ENCODE measurements at places on chromosomes 7 and 10.

DNA sequence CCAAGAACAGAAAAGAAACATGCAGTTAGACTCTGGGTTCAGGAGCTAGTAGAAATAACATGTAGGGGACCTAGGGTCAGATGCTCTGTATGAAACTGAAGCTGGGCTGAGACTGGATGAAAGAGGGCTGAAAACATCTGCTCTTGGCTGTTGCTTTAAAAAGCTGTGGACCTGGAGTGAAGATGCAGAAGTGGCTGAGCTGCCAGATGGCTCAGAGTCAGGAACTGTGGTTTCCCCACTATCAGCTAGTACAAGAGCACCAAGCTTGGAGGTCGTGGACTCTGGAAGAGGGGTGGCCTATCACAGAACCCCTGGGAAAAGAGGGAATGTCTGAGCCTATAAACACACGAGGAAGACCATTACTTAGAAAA lies 5.9 kb downstream of the ADK start:
- peak; percentile 90 for DNase-seq

DNA sequence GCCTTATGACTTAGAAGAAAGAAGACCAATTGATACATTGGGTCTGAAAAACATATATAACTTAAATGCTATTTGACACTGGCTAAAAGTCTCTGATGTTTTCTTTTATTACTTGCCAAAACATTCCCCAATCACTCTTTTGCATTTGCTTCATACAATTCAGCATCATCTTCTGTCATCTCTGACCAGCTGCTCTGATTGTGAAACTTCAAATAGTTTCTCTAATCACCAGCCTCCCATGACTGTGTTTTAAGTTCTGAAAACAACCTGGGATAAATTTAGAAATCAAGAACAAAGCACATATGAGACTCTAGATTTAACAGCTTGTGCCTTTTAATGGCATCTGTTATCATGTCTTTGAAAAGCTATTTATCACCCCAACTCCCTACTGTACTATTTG lies 208.4 kb upstream of the KCND2 start:
- peak; percentile 88 for DNase-seq

GRCh38 chr10:43689618-43689954 lies 40.9 kb upstream of the ZNF32 start:
- DNase-seq: peak; percentile 40

DNA sequence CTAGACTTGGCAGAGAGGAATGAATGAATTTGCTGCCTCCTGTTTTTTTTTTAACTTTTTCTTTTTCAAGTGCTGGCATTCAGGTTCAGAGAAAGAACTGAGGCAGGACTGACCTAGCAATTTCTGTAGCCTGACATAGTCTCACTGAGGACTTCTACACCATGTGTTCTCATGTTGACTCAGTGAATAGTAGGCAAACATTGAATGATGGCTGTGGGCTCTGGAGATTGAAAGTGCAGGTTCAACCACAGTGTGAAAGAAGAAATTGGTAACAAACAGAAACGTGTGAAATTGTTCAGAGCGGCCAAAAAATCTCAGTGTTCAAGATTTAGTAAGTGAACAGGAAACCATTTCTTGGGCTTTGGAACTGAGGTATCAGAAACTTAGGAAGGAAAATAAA lies 322.4 kb upstream of the GHITM start:
- DNase-seq: no peak

DNA sequence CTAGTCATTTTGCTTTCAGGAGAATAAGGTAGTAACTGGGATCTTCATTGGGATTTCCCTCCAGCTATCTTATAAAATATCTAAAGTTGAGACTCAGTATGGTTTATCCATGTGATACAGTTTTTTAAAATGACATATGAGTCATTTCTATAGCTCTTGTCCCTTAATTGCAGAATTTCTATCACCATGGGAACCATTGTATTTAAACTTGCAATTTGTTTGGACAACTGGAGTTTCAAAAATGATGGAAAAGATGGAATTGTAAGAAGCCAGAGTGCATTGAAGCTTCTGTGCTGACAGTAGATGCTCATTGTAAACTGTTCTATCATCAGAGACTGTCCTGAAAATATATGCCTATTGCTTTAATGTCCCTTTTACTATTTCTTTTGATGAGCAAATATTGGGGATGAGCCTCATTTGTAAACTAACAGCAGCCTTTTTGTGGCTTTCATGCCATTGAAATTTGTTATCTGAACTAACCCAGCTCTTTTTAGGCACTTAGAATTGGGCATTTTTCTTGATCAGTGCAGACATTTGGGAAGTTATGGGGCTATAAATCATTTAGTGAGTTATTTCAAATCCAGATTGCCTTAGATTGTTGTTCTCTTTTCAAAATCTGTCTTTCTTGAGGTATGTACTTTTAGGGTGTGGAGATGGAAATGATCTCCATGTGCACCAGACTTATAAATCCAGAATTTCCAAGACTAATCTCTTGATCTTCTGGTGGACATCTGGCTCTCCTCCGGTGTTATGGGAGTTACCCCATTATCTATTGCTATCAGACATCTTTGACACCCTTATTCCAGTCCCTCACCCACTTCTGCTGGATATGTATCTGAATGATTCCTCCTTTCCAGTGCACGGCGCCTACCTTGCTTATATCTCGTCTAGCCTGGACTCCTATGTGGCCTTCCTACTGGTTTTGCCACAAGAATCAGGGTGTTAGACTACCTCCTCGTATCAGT lies 159.0 kb downstream of the SND1 start:
- DNase-seq: no peak

DNA sequence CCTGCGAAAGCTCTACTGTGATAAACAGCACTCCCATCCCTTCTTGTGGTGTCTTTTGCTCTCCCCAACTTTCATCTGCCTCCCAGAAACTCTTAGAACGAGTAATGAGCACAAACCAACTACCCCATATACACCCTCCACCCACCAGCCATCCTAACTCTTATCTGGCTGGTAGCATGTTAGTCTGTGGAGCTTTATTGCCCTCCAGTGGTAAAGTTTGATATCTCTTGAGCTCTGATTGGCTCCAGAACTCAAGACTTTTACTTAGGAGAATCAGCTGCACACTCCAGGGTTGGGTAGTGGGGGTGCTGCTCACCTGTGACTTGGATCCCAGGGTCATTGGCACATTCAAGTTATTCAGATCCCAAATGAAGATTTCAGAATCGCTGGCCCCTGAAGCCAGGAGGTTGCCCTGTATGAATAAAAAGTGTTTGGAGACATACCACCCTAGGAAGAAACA lies 10.9 kb downstream of the SEC31B start:
- peak; percentile 79 for DNase-seq

GRCh38 chr10:92387289-92387940 lies 96.4 kb downstream of the MARCHF5 start:
- DNase-seq: peak; percentile 75

DNA sequence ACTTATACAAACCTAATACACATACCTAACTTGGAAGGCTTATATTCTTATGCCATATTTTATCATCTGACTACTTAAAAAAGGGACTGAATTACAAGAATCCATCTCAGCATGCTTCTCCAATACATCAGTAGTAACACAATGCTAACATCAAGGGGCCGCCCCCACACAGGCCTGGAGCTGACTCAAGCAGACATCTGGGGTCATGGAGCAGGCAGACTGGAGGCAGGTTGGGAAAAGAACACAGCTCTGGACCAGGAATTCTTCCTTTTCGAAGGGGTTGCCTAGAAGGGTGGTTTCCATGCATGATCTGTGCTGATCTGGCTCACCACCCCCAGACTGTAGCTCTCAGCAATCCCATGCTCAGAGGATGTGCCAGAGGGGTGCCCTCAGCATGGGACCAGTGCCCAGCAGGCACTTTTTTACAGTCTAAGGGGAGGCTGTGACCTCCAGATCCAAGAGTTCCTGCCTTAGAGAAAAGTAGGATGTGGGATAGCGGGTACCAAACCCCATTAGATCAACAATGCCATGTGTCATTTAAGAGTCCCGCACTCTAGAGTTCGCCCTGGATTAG lies 26.1 kb upstream of the DUSP5 start:
- DNase-seq: peak; percentile 86

DNA sequence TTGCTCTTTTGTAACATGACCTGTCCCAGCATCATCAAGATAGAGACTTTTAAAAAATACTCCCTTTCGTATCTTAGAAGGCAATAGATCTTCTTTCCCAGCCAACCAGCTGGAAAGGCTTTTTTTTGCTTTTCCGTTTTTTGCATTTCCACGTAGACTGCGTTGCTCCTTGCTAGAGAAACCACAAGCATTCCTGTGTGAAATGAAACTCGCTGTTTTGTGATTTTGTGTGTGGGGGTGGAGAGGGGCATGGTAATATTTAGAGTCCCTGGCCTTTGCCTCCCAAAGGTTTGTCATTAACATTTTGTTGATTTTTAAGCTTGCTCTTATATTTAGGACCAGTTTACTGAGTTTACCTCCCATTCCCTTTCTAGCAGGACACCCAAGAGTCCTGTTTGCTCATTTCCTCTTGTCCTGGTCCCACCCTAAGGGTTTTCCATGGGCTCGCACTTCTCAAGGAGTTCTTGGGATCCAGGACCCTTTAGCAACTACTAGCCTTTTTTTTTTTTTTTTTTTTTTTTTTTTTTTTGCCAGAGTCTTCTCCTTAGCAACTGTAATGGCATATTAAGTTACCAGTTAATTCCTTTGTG lies 243.6 kb downstream of the BICC1 start:
- DNase-seq: peak; percentile 84

- DNase-seq: no peak
These were observed 95.3 kb upstream of the IL6 start for GRCh38 chr7:22631730-22632129.

DNA sequence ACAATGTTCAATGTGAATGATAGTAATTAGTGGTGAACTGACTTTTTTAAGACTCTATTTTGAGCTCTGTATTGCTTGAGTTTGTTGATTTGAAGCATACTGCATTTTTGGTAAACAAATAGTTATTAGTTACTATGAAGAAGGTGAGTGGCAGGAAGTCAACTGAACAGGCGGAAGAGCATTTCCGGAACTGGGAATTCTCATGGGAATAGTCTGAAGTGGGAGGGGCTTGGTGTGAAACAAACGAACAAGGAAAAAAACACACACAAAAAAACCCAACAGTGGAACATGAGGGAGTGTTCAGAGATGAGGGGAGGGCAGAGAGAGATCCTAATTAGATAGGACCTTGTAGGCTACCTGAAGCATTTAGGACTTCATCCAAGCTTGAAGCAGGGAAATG lies 43.9 kb upstream of the C1QL3 start:
- no peak for DNase-seq

DNA sequence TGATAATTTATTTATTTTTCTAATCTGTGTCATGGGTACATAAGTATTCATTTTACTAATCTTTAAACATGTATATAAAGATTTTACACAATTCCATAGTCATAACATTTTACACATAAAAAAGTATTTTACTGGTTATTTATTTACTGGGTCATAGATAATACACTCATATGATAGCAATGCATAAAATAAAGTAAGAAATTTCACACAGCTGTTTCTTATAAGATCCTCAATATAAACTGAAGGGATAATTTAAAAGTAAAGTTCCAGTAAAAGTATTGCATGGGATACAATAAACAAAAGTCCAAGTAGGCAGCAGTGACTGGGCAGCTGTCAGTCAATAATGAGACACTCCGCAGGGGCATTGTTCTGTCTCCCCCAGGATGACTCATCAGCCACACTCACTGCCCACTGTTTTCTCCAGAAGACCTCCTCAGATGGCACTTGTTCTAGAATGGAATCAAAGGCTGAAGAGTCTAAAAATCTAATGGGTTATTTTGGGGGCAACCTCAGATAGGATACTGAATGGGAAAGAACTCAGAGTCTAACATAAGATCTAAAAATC lies 32.7 kb downstream of the DPY19L1 start:
- DNase-seq: no peak

- no peak for DNase-seq
These were observed 67.1 kb downstream of the ABCC2 start for GRCh38 chr10:99849536-99849935.

DNA sequence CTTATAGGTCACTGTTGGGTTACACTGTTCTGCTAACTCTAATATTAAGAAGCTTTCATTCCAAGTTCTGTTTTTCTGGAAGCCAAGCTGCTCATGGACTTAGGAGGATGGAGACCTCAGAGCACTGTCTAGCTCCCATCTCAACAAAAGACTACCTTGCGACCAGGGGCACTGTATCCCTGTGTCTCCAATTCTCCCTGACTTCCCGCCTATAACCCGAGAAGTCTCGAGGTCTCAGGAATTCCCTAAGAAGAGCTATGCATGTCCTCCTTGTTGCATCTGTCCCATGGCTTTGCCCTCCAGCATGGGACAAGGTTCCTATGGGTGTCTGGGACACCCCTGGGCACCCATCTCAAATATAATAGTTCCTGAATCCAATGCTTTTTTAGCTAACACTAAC lies 31.2 kb downstream of the BTBD16 start:
- DNase-seq: no peak

DNA sequence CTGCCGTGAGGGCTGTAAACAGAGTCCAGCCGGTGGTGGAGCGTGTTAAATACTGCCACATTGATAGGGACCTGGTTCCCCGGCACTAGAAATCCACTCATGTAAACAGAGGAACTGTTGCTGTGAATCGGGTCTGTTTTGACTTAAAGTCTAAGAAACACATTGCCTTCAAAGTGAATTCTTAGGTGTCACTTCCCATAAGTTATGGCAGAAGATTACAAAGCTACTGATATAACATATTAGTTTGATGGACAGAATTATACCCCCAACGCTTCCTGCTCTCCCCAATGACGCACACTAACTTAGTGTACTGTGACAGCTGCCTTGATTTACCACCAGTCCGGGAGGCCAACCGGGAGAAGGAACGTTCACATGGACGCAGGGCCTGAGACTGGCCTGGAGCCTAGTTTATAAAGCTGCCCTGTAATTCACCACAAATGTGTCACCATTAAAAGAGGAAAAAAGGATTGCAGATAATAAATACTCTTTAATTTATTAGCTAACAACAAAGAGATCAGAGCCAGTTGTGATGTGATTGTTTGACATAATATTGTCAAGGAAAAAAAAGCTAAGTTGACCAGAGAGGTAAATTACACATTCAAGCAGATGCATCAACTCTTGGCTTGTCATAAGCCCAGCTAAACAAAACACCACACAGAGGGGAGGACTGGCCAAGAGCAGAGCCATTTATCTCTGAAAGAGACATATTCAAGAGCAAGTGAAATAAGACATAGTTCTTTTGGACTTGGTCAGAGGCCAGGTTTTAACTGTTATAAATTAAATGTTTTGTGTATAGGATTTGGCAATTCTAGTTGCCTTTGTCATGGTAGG lies 820.6 kb downstream of the LRMDA start:
- no peak for DNase-seq

DNA sequence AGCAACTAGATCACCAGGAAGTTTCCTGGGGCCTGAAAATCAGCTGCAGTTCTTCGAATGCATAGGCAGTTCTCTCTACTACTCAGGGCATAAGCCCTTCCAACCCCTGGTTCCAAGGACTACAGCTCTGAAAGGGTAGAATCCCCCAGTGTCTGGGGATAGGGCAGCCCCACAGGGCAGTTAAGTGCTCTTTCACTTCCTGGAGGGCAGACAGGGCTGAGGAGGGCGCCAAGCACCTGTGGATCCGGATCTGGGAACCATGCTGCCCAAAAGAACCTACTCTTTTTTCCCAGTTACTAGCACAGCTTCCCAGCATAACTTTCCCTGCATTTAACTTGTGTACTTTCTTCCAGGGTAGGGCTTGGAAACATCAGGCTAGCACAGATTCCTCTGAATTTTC lies 41.1 kb downstream of the CXCL12 start:
- DNase-seq: no peak

GRCh38 chr7:37901890-37902524 lies 14.6 kb downstream of the SFRP4 start:
- peak; percentile 74 for DNase-seq

GRCh38 chr7:47308808-47309207 lies 273.1 kb downstream of the TNS3 start:
- no peak for DNase-seq

- no peak for DNase-seq
These were observed 60.7 kb downstream of the GPR26 start for GRCh38 chr10:123726836-123727235.
